Sigmoid colon (tissue), 7 donors: ENCODE measurements at places on chromosomes 7 and 10. TPM values are rescaled to one million over a fixed set of nuclear protein-coding genes. Genes with fewer than 3 reads are reported as not detected.

DNA sequence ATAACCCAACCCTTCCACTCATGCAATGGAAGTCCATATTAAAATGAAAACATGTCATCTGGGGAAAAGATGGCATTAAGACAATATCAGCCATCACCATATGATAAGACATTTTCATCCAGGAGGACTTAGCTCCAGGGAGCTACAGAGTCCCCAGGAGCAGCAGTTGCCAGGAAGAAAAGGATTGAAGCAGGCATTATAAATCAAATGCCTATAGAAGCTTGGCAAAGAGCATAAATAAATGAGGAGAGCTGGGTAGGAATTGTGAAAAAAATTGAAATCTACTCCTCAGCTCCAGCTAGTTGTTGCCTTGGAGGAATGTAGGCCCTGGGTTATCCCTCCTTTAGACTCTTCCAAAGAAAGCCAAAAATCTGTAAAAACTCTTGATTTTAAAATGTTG lies 42.5 kb downstream of the FAM13C start:
- H3K4me1 ChIP-seq = no peaks in the 10 kb centered on the region
- H3K4me3 ChIP-seq = no peak overlapping the region
- H3K27ac ChIP-seq = no peak overlapping the region
- H3K27me3 ChIP-seq = no peaks in the 10 kb centered on the region
- H3K36me3 ChIP-seq = peaks cover 7% of the 10 kb centered on the region
- no peak for DNase-seq

- H3K4me3 ChIP-seq = no peak overlapping the region
- no peak for DNase-seq
- no peak overlapping the region for H3K27ac ChIP-seq
- no peaks in the 10 kb centered on the region for H3K27me3 ChIP-seq
Observed at GRCh38 chr7:28358423-28358868, 53.9 kb upstream of the CREB5 start.

The SLC29A4 gene
- 5.6 TPM for polyA plus RNA-seq

DNA sequence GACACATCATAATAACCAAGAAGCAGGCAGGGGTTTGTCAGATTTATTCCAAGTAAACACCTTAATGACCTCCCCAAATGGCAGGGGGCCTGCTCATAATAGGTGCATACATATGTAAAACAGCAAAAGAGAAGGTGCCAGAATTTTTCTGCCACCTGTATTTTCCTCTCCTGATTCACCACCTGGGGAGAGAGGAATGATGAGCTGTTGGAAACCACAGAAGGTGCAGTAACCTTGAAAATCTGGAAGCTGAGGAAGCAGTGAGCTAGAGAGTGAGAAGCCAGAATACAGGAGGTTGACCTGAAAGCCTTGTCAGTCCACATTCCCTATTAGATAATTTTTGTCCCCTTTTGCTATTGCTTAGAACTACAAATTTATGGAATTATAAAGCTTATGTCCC lies 46.2 kb upstream of the PDE1C start:
- H3K4me1 ChIP-seq = no peaks in the 10 kb centered on the region
- H3K27ac ChIP-seq = no peak overlapping the region
- no peaks in the 10 kb centered on the region for H3K27me3 ChIP-seq
- no peak for DNase-seq
- H3K36me3 ChIP-seq = no peaks in the 10 kb centered on the region

- no peaks in the 10 kb centered on the region for H3K36me3 ChIP-seq
- H3K27ac ChIP-seq = no peak overlapping the region
- H3K27me3 ChIP-seq = no peaks in the 10 kb centered on the region
- H3K4me3 ChIP-seq = no peak overlapping the region
- DNase-seq = peak; percentile 20
Observed at GRCh38 chr7:157558061-157558460, 221.3 kb downstream of the DNAJB6 start.

- H3K4me1 ChIP-seq = peaks cover 36% of the 10 kb centered on the region
- no peaks in the 10 kb centered on the region for H3K27me3 ChIP-seq
- H3K27ac ChIP-seq = peak overlapping the region; percentile 54
- no peaks in the 10 kb centered on the region for H3K36me3 ChIP-seq
Observed at GRCh38 chr7:150385302-150385723, 6.2 kb downstream of the ZNF775 start.

DNA sequence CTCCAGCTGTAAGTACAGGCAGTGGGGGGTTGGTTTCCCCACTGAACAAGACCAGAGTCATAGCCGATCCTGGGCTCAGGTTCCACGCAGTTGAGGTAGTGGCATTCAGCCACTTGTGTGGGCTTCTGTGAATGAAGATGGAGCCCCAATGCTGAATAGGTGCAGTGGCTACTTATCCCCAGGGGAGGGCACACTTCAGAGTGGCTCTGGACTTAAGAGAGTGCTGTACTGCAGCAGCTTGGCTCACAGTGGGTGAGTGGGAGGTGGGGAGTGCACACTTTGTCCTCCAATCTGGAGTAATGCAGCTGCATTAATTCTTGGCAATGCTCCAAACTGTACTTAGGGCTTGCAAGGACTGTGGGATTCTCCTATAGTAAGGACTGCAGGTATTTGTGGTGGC lies 81.9 kb downstream of the BUB3 start:
- H3K4me3 ChIP-seq = no peak overlapping the region
- no peaks in the 10 kb centered on the region for H3K36me3 ChIP-seq
- no peak overlapping the region for H3K27ac ChIP-seq

- H3K36me3 ChIP-seq = no peaks in the 10 kb centered on the region
- peak overlapping the region; percentile 62 for H3K27ac ChIP-seq
- no peaks in the 10 kb centered on the region for H3K4me1 ChIP-seq
- H3K27me3 ChIP-seq = no peaks in the 10 kb centered on the region
- no peak overlapping the region for H3K4me3 ChIP-seq
- no peak for DNase-seq
Observed at GRCh38 chr10:17216217-17216900, 11.7 kb upstream of the VIM start.

The NKX1-2 gene
- polyA plus RNA-seq = not detected

GRCh38 chr7:22025075-22025474 lies 79.4 kb upstream of the CDCA7L start:
- no peak overlapping the region for H3K27ac ChIP-seq
- H3K4me3 ChIP-seq = no peak overlapping the region
- no peaks in the 10 kb centered on the region for H3K27me3 ChIP-seq
- no peaks in the 10 kb centered on the region for H3K36me3 ChIP-seq
- no peaks in the 10 kb centered on the region for H3K4me1 ChIP-seq

DNA sequence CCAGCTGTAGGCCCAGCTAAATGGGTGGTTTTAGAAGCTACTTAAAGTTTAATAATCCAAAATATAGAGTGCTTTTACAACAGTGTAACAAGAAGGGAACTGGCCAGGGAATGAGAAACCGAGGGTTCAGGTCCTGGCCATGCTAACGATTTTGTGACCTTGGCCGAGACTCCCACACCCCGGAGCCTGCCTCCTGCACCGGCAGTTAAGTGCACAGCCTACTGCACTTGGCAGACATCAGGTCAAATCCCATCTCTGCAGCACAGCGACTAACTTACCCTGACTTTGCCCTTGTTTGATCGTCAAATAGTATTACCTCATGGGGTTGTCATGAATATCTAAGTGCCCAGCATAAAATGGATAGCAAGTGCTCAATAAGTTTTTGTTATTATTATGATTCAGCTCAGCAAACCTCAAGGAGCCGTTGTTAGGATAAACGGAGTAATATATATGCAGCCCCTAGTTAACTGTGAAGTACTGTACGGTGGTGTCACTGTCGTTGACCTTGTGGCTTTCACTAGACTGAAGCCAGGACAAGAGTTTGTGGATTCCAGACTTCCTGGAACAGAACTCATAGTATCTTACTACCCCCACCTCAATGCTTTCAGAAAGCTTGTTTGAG lies 35.5 kb downstream of the LYZL1 start:
- no peaks in the 10 kb centered on the region for H3K4me1 ChIP-seq
- no peak overlapping the region for H3K4me3 ChIP-seq
- no peak overlapping the region for H3K27ac ChIP-seq
- no peaks in the 10 kb centered on the region for H3K27me3 ChIP-seq
- no peak for DNase-seq

- H3K27ac ChIP-seq = no peak overlapping the region
Observed at GRCh38 chr10:112732277-112732921, 217.6 kb upstream of the TCF7L2 start.

DNA sequence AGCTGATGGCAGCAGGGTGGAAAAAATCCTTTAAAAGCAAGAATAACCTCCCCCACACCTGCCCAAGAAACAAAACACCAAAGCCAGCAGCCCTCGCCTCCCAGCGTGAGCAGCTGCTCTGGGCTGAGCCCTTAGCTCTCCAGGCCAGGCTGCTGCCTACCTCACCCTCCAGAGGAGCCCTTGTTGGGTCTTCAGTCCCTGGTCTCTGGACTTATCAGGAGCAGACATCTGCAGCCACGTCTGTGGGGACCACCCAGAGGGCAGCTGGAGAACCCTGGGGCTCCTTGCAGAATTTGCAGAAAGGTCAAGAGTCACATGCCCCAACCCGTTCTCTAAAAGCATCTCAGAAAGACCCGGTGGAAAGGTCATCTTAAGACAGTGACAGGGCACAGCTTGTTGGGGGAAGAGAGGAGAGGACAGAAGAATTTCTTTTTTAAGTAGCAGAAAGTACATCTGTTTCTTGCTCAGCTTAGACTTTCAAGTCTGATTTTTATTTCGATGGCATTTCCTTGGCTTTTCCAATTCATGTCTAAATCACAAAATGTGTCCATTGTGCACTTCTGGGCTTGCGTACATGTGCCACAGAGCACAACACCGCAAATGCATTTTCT lies 425.7 kb upstream of the NFE2L3 start:
- no peak overlapping the region for H3K27ac ChIP-seq
- no peaks in the 10 kb centered on the region for H3K4me1 ChIP-seq
- no peaks in the 10 kb centered on the region for H3K36me3 ChIP-seq

The VTI1A gene
- 20.1 TPM for polyA plus RNA-seq

The PTF1A gene
- not detected for polyA plus RNA-seq

The SPDYE5 gene
- polyA plus RNA-seq = not detected

DNA sequence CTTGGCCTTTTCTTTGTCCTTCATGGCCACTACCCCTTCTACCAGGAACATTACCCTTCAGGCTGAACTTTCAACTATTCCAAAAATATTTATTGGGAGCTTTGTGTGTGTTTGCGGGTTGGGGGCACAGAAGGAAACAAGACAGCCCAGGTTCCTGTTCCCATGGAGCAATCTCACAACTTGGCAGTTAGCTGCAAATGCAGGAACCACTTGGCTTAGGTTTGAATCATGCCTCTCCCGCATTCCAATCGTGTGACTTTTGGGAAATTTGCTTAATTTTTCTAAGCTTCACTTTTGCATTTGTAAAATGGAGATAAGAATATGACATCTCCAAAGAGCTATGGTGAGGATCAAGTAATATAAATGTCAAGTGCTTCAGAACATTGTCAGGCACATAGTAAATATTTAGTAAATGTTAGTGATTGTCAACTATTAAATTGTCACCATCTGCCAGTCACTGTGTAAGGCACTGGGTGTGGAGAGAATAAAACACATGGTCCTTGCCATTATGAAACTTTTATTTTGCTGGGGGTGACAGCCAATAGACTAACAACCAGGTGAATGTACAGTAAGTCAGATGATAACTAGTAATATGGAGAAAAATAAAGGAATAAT lies 277.1 kb downstream of the SNX13 start:
- H3K36me3 ChIP-seq = no peaks in the 10 kb centered on the region
- H3K4me1 ChIP-seq = no peaks in the 10 kb centered on the region
- H3K27ac ChIP-seq = no peak overlapping the region
- DNase-seq = no peak
- no peak overlapping the region for H3K4me3 ChIP-seq

- no peaks in the 10 kb centered on the region for H3K27me3 ChIP-seq
- peak; percentile 64 for DNase-seq
- H3K27ac ChIP-seq = peak overlapping the region; percentile 85
- no peaks in the 10 kb centered on the region for H3K4me1 ChIP-seq
Observed at GRCh38 chr10:124722798-124723783, 21.1 kb downstream of the FAM53B start.

GRCh38 chr10:124306922-124307371 lies 111.8 kb downstream of the OAT start:
- no peaks in the 10 kb centered on the region for H3K36me3 ChIP-seq
- no peak overlapping the region for H3K4me3 ChIP-seq

DNA sequence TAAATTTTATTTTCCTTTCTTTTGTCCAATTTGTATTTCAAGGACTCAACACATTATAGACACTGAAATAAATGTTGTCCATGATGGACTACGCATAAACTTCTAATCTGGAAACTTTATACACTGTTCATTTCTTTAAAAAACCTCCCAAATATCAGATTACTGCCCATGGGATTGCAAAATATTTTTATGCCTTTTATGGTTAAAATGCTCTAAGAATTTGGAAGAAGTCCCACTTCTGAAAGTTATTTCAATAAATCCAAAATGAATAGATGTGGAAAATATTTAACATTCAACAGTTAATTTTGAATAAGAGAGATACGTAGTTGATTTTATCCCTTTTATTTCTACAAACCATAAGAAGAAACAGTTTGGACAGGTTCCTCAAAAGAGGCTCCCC lies 46.1 kb downstream of the CABCOCO1 start:
- no peaks in the 10 kb centered on the region for H3K4me1 ChIP-seq
- DNase-seq = no peak
- H3K27me3 ChIP-seq = no peaks in the 10 kb centered on the region
- H3K27ac ChIP-seq = no peak overlapping the region
- no peak overlapping the region for H3K4me3 ChIP-seq

GRCh38 chr7:4022265-4022664 lies 659.8 kb upstream of the FOXK1 start:
- H3K27me3 ChIP-seq = no peaks in the 10 kb centered on the region
- DNase-seq = no peak
- no peaks in the 10 kb centered on the region for H3K4me1 ChIP-seq

DNA sequence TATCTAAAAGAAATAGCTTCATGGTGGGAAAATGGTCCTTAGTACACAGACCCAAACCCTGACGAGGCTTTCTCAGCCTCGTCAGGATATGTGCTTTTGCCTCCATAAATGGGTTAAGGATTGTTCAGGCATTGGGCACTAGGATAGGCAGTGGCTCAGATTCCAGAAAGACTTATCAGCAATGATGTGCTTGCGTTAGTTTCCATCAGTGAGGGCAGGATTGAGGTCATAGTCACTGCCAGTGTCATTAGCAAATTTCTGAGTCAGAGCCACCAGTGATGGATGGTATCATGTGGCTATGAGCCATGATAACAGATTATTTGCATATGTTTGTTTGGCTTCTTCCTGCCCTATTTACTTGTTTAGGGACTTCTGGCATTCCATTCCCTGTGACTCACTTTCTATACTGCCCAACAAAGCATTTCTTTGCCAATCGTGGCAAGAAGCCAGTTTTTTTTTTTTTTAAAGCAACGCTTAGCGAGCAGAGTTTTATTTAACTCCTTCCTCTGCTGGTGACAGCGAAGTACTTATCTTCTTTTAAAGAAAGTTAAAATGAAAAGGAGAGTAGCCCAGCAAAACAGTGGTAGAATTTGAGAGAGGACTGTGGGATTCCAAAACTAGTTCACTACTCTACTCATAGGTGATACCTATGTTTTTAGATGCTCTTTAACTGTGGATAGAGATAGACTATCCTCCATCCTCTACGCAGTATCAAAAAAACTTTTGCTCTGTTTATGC lies 44.4 kb downstream of the MYPN start:
- H3K36me3 ChIP-seq = no peaks in the 10 kb centered on the region
- H3K27me3 ChIP-seq = no peaks in the 10 kb centered on the region
- no peak overlapping the region for H3K27ac ChIP-seq
- H3K4me1 ChIP-seq = no peaks in the 10 kb centered on the region
- H3K4me3 ChIP-seq = no peak overlapping the region
- no peak for DNase-seq
